ENCODE measurements at places on chromosomes 5 and 9. TPM values are rescaled to one million over a fixed set of nuclear protein-coding genes. Genes with fewer than 3 reads are reported as not detected.

DOLK gene
- total RNA-seq = 9.0 TPM

MAMDC2 gene
- 48.1 TPM for total RNA-seq

SGCD gene
- total RNA-seq = 56.3 TPM

DNA sequence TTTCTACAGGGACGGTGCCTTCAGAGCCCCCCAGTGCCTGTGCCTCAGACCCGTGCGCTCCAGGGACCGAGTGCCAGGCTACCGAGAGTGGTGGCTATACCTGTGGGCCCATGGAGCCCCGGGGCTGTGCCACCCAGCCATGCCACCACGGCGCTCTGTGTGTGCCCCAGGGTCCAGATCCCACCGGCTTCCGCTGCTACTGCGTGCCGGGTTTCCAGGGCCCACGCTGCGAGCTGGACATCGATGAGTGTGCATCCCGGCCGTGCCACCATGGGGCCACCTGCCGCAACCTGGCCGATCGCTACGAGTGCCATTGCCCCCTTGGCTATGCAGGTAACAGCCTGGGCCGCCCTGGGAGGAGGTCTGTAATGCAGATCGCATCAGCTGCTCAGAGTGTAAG is 6.9 kb downstream of the CRB2 start:
- no peak for DNase-seq

- DNase-seq = no peak
Observed at GRCh38 chr5:173954671-173955521, 34.1 kb upstream of the C5orf47 start.

DNA sequence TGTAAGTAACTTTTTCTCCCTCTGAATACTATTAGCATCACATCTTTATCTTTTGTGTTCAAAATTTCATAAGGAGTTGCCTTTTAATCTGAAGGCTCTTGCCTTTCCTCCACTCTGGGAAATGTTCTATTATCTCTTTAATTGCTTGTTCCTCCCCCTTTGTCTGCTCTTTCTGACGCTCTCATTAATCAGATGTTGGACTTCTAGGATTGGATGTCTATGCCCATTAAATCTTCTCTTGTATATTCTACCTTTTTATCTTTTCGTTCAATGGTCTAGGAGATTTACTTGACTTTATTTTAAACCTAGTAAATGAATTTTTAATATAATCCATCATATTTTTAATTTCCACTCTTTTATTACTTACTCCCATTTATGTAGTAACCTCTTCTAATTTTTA is 76.7 kb downstream of the MARCHF3 start:
- DNase-seq = no peak

GRCh38 chr5:82106207-82106606 is 134.4 kb downstream of the ATG10 start:
- no peak for DNase-seq

GRCh38 chr9:131833083-131833482 is 93.2 kb upstream of the RAPGEF1 start:
- DNase-seq = peak; percentile 40

DNA sequence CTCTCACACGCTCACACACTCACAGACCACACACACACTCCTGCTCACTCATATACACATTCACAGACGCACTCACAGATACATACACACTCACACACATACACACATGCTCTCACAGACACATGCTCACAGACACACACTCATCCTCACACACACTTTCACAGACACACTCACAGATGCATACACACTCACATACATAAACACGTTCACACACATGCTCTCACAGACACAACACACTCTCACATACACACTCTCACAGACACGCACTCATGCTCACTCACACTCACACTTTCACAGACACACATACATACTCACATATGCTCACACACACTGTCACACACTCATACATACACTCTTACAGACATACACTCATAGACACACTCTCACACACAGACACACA is 82.2 kb downstream of the IRX2 start:
- DNase-seq = no peak

DNA sequence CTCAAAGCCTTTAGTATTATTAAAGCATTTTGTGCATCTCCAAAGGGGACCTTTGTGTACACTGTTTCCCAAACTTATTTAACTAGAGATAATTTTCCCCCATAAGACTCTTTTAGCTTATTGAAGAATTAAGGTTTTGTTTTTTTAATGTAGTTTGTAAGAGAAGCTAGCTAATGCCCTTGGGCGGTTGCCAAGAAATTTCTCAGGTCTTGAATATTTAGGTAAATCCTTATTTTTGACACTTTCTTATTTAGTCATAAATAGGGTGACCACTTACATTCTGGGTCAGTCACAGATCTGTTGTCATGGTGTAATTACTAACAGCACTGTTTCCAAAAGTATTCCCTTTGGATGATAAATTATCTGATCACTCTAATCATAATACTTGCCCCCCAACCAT is 27.2 kb downstream of the TNFAIP8 start:
- DNase-seq = no peak

DNA sequence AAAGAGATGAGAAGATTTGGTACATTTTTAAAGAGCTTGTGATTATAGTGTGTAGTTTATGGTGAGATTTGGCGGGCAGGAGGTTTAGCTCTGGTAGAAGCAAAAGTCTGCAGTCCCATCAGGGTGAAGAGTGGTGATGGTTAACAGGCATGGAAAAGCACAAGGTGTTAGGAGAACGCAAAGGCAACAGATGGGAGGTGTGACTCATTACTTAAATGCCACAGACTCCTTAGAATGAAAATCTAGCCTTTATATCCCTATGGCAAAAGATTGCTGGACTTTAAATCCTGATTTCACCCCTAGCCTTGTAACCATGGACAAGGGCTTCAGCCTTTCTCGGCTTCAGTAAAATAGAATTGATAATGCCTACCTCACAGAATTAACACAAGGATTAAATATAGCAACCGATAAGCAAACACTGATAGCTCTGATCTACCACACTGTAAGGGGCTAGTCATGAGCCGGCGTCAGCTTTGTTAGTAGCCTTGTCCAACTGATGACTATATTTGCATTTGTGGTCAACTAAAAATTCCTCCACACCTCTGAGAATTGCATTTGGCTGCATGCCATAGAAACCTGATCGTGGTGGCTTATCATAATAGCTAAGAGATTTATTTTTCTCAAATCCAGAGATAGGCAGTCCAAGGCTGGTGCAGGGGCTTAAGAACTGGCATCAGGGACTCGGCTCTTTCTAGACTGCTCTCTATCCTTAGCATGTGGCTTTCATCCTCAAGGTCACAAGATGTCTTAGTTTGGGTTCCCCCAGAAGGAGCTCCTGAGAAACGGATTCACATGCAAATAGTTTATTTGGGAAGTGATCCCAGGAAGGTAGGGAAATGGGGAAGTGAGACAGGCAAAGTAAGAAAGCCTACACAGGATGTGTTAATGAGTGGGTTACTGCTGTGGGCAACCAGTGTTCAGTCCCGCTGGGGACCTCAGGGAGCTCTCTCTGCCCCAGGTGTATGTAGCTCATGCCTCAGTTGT is 19.6 kb downstream of the MFAP3 start:
- no peak for DNase-seq

DNA sequence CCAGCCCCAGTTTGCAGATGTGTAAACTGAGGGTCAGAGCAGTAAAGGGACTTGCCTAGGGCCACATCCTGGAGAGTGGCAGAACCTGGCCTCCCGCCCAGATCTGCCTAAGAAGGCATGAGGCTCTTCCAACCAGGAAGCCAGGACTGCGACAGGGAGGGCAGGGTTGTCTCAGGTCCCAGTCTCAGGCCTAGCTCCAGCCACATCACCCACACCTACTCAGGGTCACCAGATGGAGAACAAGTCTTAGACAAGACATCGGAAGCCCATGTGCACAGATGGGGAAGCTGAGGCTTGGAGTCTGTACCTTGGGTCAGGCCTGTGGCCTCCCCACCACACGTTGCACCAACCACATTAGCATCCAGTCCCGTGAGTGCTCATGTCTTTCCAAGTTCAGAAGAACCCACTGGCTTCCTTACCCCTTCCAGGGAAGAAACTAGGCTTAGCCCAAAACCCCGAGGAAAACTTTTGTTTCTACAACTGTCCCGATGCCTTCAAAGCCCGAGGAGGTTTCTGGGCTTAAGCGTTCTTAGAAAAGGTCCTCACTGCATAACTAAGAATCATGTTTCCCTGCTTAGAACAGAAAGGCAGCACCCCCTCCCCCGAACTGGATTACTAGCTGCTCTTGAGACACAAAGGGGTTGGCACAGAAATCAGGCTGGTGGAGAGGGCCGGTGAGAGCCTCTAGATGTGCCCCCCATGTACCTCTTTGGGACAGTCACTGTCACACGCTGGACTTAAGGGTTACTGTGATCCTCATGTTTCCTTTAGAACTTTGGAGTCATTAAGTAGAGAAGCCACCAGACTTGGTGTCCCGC is 2.2 kb downstream of the FAM78A start:
- no peak for DNase-seq

- DNase-seq = no peak
Observed at GRCh38 chr9:127051881-127052595, 70.4 kb downstream of the ANGPTL2 start.

- no peak for DNase-seq
Observed at GRCh38 chr5:157993986-157994691, 135.2 kb upstream of the CLINT1 start.

GRCh38 chr9:27041746-27042145 is 36.3 kb upstream of the LRRC19 start:
- DNase-seq = no peak

GRCh38 chr5:116497631-116498030 is 77.0 kb downstream of the SEMA6A start:
- no peak for DNase-seq

DNA sequence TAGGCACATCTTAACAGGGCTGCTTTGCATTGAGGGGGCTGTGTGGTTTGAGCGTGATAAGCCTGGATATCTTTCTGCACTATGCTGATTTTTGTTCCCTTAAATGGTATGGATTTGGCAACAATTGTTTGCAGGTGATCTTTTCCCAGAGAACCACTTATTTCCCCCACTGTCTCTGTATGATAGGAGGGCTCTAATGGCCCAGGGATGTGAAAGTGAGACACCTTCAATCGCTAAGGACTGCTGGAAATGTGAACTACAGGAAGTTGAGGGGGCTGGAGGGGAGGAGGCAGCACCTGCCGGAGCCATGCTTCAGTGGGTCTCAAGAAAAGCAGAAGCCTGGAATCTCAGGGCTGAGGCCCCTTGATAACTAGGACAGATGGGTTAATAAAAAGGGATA is 29.4 kb downstream of the SYK start:
- DNase-seq = no peak

- no peak for DNase-seq
Observed at GRCh38 chr9:19660019-19660418, 128.8 kb downstream of the SLC24A2 start.

- no peak for DNase-seq
Observed at GRCh38 chr9:71071633-71072032, 49.8 kb downstream of the TRPM3 start.

DNA sequence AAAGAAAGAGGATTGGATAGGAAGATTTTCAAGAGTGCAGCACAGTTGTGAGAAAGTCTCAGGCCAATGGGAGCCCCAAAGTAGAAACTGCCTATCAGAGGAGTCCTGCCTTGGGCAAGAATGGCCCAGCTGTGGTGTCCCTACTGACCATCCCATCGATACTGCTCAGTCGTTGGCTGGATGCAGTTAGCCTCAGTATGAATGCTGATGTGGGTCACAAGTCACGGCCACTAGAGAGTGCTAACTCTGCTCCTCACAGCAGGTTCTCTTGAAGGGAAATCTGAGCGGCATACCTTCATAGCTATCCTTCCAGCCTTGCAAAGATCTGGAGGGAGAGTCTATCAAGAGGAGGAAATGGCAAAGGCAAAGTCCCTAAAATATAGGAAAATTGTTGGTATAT is 11.6 kb upstream of the CETN3 start:
- DNase-seq = no peak

GRCh38 chr5:78109891-78110324 is 184.6 kb downstream of the AP3B1 start:
- DNase-seq = no peak

DNA sequence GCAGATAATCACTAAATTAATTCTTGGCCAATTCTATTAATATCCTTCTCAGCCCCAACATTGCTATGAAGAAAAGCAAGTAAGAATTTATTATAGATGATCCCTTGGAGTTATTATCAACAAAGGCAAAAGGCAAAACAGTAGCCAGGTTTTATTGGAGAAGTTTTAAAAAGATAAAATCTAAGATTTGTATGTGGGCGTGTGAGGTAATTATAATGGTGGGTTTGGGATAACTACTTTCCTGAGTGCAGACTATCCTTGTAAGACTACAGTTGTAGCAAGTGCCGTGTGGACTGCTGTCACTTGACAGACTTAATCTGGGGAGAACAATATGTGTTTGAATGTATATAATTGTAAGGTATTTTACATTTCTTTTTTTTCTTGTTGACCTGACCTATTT is 23.2 kb downstream of the SLC31A1 start:
- DNase-seq = no peak

DNA sequence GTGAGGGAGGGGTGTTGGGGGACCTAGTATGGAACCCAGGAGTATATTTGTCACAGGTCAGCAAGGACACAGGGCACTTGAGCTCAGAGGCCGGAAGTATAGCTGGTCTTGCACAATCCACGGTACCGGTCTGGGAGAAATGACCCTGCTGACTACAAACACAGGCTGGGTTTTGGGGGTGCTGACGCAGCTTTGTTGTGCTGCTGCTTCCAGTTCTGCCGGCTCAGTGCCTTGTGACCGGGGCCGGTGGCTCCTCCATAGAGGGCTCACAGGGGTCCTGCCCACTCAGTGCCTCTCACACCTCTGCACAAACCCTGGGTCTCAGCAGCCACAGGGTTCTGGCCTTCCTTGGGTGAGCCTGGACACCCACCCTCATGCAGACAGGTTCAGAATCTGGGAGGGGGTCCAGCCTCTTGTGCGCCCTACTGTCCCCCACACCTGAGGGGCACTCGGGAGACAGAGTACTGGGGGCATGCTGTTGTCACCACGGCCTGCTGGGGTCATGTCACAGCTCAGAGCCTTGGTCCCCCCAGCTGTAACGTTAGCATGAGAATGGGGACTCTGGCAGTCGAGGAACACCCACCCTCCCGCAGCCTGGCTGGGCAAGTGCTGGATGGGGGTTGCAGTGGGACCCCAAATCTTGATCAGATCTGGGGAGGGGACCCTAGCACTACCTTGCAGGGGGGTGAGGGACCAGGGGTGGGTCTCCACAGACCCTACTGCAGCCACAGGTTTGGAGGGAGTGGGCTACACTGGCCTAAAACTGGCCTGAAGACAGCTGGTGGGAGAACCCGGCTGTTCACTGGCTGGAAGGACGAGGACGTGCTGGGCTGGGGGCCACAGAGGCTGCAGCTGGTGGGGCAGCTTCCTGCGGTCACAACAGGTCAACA is 17.7 kb downstream of the NINJ1 start:
- DNase-seq = peak; percentile 94

DNA sequence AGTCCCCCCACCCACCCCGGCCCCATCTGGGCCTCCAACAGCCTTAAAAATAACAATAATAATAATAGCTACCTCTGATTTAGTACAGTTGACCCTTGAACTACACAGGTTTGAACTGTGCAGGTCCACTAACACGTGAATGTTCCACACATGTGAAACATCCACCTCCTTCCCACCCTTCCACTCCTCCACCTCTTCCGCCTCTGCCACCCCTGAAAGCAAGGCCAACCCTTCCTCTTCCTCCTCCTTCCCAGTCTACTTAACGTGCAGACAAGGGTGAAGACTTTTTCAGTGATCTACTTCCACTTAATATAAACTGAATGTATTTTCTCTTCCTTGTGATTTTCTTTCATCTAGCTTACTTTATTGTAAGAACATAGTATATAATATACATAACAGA is 10.8 kb downstream of the PDGFRB start:
- DNase-seq = no peak

Data from posterior vena cava (tissue), 2 donors.